GM06990 (cell line): ENCODE measurements at places on chromosomes 2 and 18.

- no peak for DNase-seq
Measured at GRCh38 chr2:147109291-147109690, 735.5 kb upstream of the ACVR2A start.

DNA sequence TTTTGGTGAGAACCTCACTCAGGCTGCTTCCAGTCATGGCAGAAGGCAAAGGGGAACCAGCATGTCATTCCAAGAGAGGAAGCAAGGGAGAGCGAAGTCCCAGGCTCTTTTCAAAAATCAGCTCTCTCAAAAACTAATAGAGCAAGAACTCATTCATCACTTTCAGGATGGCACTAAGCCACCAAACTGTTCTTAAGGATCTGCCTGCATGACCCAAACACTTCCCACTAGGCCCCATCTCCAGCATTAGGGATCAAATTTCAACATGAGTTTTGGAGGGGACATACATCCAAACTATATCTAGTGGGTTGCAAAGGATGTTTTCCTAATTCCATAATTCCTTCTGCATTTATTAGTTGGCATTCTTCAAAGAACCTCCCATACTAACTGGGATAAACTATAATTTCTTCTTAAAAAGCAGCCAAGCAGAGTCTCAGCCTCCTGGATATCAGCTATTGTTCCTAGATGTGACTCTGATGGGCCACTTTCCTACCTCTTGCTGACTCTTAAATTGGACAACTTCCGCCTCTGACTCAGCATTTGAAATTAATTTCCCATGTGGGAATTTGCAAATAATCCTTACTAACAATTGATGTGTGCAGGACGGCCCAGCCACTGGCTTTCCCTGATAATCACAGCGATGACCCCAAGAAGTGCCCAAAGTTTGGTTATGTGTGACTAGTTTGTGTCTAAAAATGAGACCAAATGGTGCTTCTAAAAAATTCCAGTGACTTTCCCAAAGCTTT, 5.5 kb upstream of the REV1 start:
- no peak for DNase-seq

GRCh38 chr2:8447610-8448221, 234.1 kb upstream of the ID2 start:
- no peak for DNase-seq

DNA sequence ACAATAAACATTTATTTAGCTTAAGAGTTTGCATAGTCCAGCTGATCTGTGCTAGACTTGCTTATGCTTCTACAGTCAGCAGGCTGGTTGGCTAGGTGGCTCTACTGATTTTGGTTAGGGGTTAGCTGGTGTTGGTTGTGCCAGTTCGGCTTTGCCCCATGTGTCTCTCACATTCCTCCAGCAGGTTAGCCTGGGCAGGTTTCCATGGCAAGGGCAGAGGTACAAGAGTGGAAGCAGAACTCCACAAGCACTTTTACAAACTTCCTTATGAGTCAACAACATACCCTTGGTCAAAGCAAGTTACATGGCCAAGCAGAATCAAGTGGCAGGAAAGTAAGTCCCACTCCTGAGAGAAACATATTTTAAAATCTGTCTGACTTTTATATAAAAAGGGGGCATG, 82.3 kb downstream of the SS18 start:
- DNase-seq: no peak

- DNase-seq: no peak
Measured at GRCh38 chr2:139099721-139100120, 319.5 kb upstream of the NXPH2 start.

GRCh38 chr18:79187532-79188277, 118.5 kb downstream of the ATP9B start:
- no peak for DNase-seq

DNA sequence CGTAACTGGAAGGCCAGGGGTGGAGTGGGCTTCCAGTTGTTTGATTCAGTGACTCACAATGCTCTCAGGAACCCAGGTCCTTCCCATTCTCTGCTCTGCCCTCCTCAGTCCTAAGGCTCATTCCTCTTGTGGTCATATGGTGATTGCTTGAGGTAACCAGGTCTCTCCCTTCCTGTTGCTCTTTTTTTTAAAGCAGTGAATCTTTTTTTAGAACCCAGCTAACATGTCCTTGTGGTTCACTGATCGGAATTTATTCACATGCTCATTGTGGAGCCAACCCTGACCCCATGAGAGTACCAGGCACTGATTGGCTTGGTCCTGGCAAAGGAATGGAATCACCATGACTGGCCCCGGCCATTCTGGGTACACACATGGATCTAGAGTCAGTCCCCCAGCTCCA, 7.4 kb downstream of the THNSL2 start:
- DNase-seq: no peak

GRCh38 chr2:8543383-8544170, 138.3 kb upstream of the ID2 start:
- DNase-seq: peak; percentile 93

GRCh38 chr2:67318563-67318962, 78.6 kb upstream of the ETAA1 start:
- no peak for DNase-seq

DNA sequence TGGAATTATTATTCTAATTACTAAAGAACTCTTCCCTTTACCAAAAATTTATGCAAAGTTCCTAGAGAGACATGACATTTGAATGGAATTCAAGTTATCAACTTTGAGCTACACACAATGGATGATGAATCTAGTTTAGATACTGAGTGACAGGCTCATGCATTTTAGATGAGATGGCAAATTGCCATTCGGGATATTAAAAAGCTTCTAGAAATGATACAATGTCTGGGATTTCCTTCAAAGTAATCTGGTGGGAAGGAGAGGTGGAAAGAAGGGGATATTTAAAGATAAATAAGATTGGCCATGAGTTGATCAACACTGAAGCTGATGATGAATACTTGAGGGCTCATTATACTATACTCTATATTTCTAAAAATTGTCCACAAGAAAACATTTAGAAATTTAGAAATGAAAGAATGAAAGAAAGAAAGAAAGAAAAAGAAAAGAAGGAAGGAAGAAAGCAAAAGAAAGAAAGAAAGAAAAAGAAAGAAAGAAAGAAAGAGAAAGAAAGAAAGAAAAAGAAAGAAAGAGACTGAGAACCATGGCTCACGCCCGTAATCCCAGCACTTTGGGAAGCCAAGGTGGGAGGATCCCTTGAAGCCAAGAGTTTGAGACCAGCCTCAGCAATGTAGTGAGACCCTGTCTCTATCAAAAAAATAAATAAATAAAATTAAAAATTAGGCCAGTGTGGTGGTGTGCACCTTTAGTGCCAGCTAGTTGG, 62.6 kb upstream of the NEDD4L start:
- no peak for DNase-seq

- no peak for DNase-seq
Measured at GRCh38 chr2:130807659-130808385, 28.9 kb upstream of the ARHGEF4 start.

GRCh38 chr2:69796174-69796573, 33.3 kb upstream of the GMCL1 start:
- DNase-seq: no peak

GRCh38 chr2:227228061-227228667, 63.7 kb downstream of the COL4A3 start:
- DNase-seq: no peak

- no peak for DNase-seq
Measured at GRCh38 chr2:72889991-72890390, 2.8 kb downstream of the SPR start.

DNA sequence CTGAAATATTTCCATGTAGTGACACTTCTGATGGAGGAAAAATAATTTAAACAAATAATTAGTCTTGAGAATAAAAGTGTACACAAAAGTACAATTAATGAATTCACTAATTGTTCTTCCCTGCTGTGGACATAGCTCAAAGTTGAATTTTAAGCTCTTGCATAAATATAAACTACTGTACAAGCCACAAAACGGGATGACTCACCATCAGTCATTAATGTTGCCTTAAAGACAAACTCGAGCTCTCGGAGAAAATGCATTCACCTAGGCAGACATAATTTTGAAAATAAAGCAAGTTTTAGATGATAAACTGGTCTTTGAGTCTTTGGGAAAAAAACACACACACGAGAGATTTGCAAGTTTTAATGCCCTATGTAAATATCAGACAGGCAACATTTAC, 436.4 kb downstream of the ZNF521 start:
- no peak for DNase-seq

DNA sequence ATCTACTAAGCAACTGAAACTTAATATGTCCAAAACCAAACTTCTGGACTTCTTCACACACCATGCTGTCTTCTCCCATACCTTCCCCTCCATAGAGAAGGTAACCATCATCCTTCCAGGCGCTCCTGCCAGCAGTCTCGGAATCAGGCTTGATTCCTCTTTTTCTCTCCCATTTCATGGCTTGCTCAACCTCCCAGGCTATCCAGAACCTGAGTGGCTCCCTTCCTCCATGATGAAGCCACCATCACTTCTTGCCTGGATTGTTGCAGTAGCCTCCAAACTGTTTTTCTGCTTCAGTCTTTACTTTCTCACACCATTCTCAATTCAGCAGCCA, 40.1 kb upstream of the NDUFV2 start:
- peak; percentile 13 for DNase-seq

GRCh38 chr2:23809150-23809549, 117.8 kb downstream of the ATAD2B start:
- DNase-seq: no peak

GRCh38 chr2:74205596-74205995, 7.2 kb downstream of the MTHFD2 start:
- no peak for DNase-seq

- DNase-seq: no peak
Measured at GRCh38 chr18:77737405-77737804, 487.8 kb downstream of the GALR1 start.

DNA sequence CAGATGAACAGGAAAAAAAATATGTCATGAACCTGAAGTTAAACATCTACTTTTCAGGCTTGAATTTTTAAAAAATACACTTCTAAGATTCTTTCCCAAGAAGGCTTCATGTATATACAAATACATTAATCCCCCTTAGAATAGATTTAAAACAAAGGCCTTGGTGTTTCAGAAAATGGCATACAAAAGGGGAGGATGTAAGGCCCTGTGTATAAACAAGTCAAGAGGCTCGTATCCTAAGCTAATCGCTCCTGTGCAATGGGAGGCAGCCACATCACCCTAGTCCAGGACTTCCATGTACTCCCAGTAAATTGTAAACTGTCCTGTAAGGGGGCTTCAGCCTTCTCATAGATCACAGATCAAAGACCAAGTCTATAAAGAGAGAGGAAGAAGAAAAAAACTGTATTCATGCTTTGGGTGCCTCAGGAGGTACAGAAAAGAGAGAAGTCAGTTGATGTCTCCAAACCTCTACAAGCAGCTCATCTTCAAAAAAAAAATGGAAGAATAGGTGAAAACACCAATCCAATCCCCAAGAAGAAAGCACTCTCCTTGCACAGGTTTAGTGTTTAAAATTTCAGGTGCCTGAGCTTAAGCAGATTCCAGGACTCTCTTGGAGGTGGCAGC, 53.9 kb downstream of the ANKRD44 start:
- no peak for DNase-seq

GRCh38 chr18:65215865-65216466, 534.8 kb upstream of the CDH7 start:
- DNase-seq: no peak

DNA sequence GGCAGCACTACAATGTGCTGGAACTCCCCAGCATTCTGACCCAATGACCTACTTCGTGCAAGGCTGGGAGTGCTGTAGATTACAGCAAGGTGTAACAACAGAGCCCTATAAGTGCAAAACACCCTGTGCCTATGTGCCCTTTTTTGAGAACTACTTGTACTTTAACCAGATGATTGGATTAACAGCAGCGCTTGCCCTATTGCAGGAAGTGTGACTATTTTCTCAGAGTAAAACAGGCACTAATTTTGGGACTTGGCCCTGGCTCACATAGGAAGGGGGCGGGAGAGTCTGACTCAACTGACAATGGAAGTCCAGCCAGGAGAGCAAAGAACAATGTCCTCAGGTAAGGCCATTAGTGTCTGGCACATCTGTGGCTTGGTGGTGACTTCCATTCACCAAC, 35.6 kb upstream of the RNF125 start:
- no peak for DNase-seq

GRCh38 chr2:191983591-191983990, 136.7 kb upstream of the CAVIN2 start:
- no peak for DNase-seq

GRCh38 chr18:40011201-40011600, 1943.8 kb upstream of the PIK3C3 start:
- no peak for DNase-seq

GRCh38 chr2:98032086-98032485, 36.3 kb upstream of the TMEM131 start:
- no peak for DNase-seq

DNA sequence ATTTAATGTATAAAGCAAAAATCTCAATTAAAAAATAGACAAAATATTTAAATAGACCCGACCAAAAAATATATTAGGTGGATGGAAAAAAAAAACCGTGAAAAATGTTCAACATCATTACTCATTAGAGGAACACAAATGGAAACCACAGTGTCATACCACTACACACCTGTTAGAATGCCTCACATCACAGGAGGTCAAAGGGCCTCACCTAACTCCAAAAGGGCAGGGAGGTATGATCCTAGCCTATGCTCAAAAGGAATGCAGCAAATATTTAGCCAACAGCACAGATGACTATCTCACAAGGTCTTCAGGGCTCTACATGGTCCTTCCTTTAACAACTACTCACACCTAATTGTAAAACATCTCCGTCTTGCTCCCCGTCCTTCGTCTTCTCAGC, 185.5 kb upstream of the SETBP1 start:
- DNase-seq: no peak

- no peak for DNase-seq
Measured at GRCh38 chr2:142973822-142974207, 96.4 kb downstream of the KYNU start.

DNA sequence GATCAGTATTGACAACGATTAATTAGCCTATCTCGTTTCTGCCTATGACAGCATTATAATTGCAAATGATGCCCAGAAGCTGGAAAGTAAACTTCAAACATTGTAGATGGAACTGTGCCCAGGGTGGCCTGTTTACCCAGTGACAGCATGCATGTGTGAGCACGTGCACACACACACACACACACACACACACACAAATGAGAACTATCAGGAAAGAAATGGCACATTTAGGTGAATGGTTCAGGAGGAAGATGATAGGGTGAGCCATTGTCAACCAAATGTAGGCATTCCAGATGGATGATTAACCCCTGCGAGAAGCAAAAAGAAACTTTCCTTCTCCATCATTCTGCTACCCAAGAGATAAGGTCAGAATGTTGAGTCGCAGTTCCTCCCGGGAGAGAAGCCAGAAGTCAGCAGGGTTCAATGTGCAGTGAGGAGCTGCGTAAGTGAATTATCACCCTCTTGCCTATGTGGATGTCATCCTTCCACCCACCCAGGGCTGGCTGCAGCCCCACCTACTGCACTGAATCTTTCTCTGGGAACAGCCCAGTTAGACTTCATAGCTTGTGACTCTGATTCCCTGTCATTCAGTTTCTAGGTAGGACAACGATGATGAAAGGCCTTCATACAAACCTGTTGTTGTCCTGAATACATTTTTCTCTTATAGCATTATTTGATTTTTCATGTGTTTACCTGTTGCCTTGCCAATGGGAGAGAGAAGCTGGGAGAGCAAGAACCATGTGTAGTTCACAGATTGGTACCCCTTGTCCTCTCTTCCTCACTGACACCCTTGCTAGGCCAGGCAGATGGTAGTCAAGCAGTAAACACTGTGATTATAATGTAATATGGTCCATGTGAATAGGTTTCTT, 3.5 kb upstream of the APOB start:
- DNase-seq: no peak
